Adipocyte (in vitro differentiated cells): ENCODE measurements at places on chromosomes 12 and 14.

- no peak for DNase-seq
Measured at GRCh38 chr12:72747111-72747849, 475.1 kb downstream of the TRHDE start.

- no peak for DNase-seq
Measured at GRCh38 chr12:74775276-74775675, 237.6 kb downstream of the ATXN7L3B start.

GRCh38 chr12:128932521-128932920 is 79.2 kb downstream of the GLT1D1 start:
- DNase-seq: no peak

DNA sequence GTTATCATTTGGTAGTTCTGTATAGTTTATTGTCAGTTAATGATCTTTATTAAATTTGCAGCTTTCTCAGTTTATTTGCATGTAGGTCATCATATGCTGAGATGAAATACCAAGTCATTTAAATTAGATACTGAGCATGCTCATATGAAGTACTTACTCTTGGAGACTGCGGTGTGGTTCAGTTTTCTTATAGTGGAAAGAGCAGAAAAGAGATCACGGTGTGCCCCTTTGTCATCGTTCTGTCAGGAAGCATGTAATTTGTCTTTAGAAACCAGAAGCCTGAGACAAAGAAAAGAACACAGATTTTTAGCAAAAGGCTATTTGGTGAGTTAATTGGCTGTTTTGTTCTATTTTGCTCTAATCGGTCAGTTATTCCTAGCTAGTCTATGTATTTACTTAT is 75.6 kb downstream of the PLEKHA5 start:
- DNase-seq: no peak
